ENCODE measurements at places on chromosomes 5 and 9.

DNA sequence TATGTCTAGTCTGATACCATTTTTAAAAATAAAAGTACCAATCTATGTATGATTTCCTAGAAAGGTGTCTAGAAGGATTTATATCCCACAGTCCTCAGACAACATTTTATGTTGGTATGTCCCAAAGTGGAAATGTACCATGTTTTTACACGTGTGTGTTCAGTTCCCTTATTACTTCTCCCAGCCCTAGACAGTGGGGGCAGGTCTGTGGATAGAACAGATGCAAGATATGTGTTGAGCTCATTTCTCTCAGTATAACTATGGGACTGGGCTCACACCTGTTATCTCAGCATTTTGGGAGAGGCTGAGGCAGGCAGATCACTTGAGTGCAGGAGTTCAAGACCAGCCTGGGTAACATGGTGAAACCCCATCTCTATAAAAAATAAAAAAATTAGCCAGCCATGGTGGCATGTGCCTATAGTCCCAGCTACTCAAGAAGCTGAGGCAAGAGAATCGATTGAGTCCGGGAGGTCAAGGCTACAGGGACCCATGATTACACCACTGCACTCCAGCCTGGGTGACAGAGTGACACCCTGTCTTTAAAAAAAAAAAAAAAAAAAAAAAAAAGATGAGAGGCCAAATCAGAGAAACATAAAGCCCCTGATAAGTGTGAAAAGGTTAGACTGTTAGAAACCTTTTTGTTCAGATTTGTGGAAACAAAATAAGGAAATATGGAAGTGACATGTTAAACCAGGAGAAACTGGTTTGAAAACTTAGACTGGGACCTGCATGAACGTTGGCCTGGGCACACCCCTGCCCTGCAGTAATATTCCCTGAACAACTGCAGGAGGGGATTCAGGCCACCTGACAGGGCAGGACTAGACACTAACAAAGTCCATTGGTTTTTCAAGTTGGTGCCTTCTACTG lies 7.4 kb upstream of the SLC2A8 start:
- DNase-seq: no peak

- no peak for DNase-seq
Observed at GRCh38 chr5:153079396-153079795, 411.1 kb upstream of the GRIA1 start.

DNA sequence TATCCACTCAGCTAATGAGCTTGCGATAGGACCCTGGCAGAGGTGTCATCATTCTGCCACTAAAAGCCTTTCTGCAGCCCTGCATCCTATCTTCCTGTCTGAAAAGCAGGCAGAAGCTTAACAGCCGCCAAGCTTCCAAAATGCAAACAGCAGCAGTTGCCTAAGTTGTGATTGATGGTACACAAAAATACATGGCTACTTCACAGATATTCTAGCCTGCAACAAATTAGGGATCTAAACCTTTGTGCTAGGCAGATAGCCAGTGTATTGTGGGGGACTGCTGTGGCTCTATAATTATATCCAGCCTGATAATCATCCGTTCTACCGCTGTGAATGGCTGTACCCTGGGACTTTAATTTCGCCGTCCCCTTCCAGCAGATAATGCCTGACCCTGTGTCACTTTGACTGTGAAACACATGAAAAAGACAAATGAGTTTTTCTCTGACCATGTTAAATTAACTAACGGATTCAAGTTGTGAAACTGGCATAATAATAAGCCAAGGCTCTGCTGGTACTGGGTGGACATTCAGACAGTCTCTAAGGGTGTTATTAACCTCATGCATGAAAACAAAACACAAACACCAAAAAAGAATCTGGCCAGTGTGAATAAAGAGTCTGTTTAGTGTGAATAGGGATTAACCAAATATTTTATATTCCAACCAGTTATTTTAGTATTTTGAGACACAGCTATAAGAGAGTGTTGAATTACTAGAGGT lies 45.9 kb downstream of the SEMA6A start:
- DNase-seq: no peak

DNA sequence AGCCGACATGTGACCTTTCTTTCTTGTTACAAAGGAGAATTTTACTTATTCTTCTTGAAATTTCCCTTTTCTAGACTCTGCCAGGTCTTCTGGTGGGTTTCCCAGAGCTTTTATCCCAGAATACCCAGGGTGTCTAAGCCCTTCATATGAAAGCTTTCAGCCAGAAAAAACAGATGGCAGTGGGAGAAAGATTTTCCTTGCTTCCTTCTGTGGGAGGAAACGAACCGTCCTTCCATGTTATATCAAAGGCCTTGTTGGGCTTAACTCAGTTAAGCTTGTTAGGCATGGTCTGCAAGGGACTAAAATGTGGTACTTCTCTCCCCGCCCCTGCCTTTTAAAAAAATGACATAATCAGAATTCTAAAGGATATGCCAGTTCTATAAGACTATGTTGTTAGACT lies 47.5 kb downstream of the SPATA31D1 start:
- DNase-seq: no peak

GRCh38 chr9:101026824-101027223 lies 1.7 kb upstream of the PLPPR1 start:
- no peak for DNase-seq

- DNase-seq: no peak
Observed at GRCh38 chr5:119118000-119118399, 47.1 kb downstream of the DMXL1 start.

GRCh38 chr5:116522356-116523136 lies 52.1 kb downstream of the SEMA6A start:
- DNase-seq: no peak

GRCh38 chr5:68798877-68799843 lies 294.7 kb upstream of the SLC30A5 start:
- no peak for DNase-seq

DNA sequence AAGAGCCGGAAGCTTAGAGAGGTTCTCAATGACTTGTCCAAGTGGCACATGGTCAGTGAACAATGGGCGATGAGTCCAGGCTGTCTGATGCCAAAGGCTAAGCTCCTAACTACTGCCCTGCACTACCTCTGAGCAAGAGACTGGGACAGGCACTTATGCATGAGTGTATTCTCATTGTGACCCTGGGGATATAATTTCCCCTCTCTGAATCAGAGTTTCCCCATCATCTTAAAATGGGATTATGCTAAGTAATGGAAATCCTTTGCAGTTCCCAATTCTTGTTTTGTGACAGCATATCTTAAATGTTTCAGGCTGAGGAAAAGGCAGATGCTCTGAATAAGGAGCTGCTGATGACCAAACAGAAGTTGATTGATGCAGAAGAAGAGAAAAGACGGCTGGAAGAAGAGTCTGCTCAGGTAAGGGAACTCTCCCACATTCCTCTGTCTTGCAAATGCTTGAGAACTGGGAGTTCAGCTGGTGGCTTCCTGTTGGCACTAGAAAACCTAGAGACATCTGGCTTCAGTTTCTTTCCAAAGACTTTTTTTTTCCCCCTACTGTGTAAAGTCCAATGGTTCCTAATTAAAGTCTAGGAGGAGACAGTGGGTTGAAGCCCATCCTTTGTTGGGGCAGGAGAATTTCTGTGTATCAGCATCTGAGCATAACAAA lies 64.1 kb downstream of the GPR21 start:
- DNase-seq: no peak

- DNase-seq: no peak
Observed at GRCh38 chr5:153823036-153823435, 215.7 kb downstream of the FAM114A2 start.

DNA sequence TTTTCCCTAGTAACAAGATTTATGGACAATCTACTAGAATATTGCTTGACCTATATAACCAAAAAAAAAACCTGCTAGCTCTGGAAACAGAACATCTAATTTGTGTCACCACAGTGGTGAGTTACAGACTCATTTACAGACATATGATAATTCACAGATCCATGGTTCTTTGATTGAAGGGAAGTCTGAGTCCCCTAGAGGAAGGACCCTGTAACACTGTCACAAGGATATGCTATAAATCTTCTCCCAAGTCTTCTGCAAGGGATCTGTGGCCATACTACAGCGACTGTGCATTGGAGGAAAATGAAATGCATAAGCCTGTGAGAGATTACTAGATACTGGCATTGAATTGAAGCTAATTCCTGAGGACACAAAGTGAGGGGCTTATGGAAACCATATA lies 630.6 kb upstream of the SGCD start:
- DNase-seq: no peak

GRCh38 chr9:114313186-114313585 lies 9.7 kb upstream of the ORM1 start:
- no peak for DNase-seq

DNA sequence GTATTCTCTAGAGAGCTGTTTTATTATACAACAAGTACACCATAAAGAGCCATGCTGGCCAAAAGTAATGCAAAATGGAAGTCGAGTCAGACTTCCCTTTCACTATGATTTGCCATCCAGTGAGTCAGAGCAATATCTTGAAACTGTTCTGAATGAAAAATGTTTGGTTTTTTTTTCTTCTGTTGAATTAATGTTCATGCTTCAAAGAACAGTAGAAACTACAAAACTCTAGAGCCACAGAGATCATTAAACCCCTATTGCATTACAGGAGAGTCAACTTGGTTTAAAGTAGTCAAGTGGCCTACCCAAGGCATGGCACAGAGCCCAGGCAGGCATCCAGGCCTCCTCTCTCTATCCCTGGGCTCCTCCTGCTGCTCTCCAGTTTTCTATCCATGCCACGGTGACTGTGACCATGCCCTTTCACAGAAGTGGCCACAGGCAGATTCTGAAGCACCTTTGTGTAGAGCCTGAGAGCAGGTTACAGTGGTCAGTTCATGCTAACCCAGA lies 358.9 kb downstream of the DEPDC1B start:
- no peak for DNase-seq

Data from stimulated activated CD8-positive, alpha-beta memory T cell treated with anti-CD3 and anti-CD28 coated beads, Interleukin-7, amount 100 ng/mL, for 4 hours (primary cell).